Glomerular endothelial cell (primary cell): ENCODE measurements at places on chromosomes 2 and 18.

GRCh38 chr18:5244941-5245340 lies 47.9 kb upstream of the AKAIN1 start:
- no peak for DNase-seq

DNA sequence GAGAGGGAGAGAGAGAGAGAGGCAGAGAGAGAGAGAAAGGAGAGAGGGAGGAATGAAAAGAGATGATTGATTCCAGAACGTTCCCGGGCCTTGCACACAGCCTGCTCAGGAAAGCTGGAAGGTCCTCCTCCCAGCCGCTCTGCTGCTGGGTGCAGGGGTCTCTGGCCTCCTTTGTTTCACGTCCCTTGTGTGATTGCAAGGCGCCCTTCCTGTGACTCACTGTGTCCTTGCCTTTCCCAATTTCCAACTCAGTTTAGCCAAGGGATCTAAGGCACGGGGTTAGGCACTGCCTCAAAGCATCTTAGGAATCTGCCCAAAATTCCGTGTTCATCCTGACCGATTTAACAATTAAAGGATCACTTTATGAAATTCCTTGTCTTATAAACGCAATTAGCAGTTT lies 221.2 kb downstream of the KLHL29 start:
- DNase-seq = no peak

GRCh38 chr18:6255116-6255705 lies 159.5 kb downstream of the L3MBTL4 start:
- DNase-seq = no peak

GRCh38 chr2:117359266-117359914 lies 455.1 kb upstream of the DDX18 start:
- no peak for DNase-seq

DNA sequence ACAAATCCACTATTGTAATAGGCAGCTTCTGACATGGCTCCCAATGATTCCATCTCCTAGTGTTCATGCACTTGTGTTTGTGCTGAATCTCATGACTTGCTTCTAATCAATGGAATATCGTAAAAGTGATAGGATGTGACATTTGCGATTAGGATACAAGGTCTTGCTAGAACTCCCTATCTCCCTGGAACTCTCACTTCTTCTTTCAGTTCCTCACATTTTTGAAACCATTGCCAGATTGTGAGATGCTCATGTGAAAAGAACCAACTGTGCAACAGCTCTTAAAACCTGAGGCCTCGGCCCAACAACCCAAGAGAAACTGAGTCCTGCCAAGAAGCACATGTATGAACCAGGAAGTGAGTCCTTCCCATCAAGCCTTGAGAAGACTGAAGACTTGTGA lies 226.9 kb upstream of the DTNA start:
- DNase-seq = no peak

GRCh38 chr18:22983175-22983574 lies 50.0 kb downstream of the RBBP8 start:
- DNase-seq = no peak

DNA sequence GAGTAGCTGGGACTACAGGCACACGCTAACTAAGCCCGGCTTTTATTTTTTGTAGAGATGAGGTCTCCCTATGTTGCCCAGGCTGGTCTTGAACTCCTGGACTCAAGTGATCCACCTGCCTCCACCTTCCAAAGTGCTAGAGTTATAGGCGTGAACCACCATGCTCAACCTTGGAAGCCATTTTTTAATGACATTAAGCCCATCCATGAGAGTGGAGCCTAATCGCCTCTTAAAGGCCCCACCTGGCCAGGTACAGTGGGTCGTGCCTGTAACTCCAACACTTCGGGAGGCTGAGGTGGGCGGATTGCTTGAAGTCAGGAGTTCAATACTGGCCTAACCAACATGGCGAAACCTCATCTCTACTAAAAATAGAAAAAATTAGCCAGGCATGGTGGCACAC lies 41.6 kb upstream of the TFCP2L1 start:
- DNase-seq = no peak

- no peak for DNase-seq
These were observed 394.2 kb upstream of the ZEB2 start for GRCh38 chr2:144914113-144914512.

GRCh38 chr2:95122197-95122551 lies 566 bp upstream of the MRPS5 start:
- DNase-seq = no peak

GRCh38 chr2:23135481-23136100 lies 249.4 kb upstream of the KLHL29 start:
- no peak for DNase-seq

GRCh38 chr18:3059272-3059671 lies 46.3 kb upstream of the LPIN2 start:
- DNase-seq = no peak

DNA sequence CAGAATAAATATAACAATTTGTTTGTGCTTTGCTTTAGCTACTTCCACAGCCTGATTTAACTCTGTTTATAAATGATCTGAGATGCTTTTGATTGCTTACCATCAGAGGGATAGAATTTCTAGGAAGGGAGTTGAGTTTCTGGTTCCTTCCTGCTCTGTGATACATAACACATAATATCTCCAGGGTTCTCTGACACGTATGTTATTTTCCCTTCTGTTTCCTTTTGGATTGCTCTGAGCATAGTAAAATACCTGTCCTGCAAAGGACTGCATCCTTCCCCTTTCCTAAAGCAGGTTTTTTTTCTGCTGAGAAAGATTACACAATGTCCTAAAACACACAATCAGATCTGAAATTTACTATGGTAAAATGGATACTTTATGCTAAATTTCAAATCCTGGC lies 76.1 kb downstream of the CABYR start:
- DNase-seq = no peak

- no peak for DNase-seq
These were observed 213.6 kb downstream of the ZRANB3 start for GRCh38 chr2:135317375-135317774.

DNA sequence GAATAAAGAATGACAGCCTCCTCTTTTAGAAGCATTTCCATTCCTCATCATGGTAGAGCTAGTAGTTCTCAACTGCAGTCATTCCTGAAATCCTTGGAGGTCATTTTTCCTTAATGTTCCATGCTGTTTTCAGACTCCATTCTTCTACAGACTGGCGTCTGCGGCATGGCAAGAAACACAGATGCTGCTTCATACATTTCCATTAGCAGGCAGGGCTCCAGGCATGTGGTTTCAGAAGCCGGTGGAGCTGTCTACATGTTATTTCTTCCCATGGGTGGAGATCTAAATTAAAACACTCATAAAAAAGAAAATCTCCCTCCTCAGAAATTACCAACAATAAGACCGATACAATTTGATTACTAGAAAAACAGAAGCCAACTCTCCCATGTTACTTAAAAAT lies 6.0 kb upstream of the DSG3 start:
- DNase-seq = no peak

GRCh38 chr2:39266139-39266805 lies 22.5 kb upstream of the CDKL4 start:
- DNase-seq = no peak

GRCh38 chr2:148720501-148721001 lies 76.0 kb downstream of the EPC2 start:
- no peak for DNase-seq

GRCh38 chr2:9282128-9283112 lies 75.8 kb downstream of the ASAP2 start:
- DNase-seq = no peak

DNA sequence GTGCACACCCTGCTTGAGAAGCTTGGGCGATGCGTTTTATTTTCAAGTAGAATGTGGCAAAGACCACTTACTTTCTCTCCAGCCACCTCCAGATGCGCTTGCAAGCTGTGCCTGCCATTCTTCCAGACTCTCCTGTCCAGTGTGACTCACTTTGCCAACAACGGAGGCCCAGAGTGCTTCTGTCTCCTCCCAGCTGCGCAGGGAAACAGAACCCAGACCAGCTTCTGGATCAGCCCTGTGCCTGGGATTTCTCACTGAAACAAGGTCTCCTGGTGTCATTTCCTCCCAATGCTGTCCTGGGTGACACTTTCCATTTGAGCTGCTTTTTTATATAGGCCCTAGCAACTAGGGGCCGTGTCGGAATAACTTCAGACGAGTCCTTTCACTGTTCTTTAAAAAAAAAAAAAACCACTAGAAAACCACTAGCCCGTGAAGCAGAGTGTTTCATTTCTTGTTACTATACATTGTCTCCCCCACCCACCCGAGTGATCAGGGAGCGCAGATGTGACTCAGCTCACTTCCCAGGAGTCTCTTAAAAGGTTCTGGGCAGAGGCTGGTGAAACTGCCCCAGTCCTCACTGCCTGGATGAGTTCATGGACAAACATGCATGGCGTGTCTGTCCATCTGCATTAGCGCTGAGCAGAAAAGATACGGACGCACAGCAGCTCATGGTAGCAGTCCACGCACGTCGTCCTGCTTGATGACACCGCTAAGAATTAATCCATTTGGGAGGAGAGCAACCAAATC lies 25.3 kb upstream of the RPL31 start:
- DNase-seq = no peak

DNA sequence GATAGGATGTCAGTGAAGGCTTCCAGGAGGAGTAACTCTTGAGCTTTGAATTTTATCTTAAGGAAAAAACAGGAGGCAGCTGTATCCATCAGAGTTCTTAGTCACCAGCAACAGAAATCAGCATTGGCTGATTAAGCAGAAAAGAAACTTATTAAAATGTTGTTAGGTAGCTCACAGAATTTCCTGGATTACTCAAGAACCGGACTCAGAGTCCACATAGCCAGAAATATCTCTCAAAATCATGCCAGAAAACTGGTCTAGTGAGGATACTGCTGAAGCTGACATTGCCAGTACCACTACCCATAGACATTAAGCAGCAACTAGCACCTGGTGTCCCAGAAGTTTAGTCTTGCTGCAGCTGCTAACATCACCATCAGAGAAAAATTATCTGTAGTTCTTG lies 10.1 kb upstream of the AFTPH start:
- DNase-seq = no peak

GRCh38 chr18:70279470-70279869 lies 9.4 kb upstream of the SOCS6 start:
- no peak for DNase-seq

- no peak for DNase-seq
These were observed 466.9 kb upstream of the HNRNPA3 start for GRCh38 chr2:176745543-176746200.

DNA sequence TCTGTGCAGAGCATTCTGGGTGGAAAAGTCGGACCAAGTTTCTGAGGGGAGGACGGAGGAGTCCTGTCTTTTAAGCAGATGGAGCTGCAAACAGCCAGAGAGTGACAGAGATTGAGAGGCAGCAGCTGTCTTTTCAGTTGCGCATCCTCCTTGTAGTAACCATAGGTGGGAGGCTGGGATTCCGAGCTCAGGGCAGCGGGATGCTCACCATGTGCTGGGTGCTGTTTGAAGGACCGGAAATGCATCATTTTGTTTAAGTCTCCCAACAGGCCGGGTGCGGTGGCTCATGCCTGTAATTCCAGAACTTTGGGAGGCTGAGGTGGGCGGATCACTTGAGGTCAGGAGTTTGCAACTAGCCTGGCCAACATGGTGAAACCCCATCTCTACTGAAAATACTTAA lies 93.4 kb downstream of the AGAP1 start:
- DNase-seq = no peak

DNA sequence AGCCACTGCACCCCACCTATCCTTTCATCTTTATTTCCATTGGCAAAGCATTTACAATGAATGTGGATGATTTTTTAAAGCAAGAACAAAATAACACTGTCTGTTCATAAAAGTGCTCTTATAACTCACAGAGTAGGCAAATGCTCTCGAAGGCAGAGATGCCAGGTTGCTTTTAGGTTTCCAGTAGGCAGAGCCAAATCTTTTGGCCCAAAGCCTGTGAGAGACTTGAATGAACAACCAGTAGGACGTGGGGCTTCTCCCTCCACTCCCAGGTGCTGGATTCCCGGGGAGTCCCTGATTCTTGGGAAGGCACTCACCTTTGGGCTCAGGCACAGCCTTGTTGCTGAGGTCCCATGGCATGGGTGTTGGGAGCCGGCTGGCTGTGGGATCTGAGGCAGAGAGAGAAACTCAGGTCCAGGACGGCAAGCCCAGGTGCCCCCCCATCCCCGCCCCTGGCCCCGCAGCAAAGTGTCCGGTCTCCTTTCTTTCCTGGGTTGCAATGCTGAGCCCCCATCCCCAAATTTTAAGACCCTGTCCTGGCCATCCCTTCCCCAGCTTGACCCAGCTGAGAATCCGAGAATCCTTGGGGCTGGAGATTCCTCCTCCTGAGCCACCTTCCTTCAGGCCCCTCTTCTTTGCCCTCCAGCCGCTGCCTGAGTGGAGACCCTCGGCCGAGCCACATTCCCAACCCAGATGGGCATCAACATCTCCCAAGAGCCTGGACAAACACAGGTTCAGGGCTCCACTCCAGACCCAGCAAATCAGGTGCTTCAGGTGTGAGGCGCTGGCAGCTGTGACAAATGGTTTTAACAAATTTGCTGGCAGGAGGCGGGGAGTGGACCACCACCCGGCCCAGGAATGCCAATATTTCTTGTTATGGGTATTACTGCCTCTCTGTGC lies 5.8 kb downstream of the NEURL3 start:
- no peak for DNase-seq

- DNase-seq = no peak
These were observed 19.5 kb downstream of the CAD start for GRCh38 chr2:27236626-27237025.

DNA sequence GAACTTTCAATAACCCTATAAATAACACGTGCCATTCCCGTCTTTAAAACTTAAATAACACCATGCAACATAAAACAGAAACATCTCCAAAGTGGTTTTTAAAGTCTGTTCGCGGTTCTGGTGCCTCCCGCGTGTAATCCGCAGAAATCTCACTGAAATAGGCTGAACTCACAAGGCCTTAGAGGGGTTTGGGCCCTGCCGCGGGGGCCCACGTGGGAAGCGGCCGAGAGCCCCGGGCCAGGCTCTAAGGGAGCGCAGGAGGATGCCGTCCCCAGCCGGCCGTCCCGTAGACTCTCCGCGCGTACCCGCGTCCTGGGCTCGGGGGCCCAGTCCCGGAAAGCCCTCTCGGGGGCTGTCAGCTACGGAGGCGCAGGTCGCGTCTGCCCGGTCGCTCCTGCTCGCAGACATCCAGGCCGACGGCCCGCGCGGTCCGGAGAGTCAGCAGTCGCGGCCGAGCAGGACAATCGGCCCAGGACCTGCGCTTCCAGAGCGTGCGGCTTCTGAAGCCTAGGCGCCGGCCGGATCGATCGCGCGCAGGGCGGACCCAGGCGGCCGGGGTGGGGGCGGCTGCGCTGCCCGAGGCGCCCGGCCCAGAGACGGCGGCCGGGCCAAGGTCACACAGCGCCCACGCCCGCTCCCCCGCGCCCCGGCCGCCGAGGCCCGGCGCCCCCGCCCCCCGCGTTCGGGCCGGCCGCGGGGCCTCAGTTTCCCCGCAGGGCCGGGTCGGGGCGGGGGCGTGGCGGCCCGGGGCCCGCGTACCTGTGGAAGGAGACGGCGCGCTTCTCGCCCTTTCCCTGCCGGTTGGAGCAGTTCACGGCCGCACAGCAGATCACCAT lies 558 bp downstream of the THAP4 start:
- DNase-seq = no peak

- no peak for DNase-seq
These were observed 72.3 kb upstream of the CD226 start for GRCh38 chr18:70019991-70020390.

- DNase-seq = no peak
These were observed 4.7 kb upstream of the OSBPL1A start for GRCh38 chr18:24402209-24402785.
